ENCODE measurements at places on chromosomes 3 and 15.

GRCh38 chr3:136078421-136079364 is 113.2 kb downstream of the PPP2R3A start:
- ATAC-seq, result no peak

DNA sequence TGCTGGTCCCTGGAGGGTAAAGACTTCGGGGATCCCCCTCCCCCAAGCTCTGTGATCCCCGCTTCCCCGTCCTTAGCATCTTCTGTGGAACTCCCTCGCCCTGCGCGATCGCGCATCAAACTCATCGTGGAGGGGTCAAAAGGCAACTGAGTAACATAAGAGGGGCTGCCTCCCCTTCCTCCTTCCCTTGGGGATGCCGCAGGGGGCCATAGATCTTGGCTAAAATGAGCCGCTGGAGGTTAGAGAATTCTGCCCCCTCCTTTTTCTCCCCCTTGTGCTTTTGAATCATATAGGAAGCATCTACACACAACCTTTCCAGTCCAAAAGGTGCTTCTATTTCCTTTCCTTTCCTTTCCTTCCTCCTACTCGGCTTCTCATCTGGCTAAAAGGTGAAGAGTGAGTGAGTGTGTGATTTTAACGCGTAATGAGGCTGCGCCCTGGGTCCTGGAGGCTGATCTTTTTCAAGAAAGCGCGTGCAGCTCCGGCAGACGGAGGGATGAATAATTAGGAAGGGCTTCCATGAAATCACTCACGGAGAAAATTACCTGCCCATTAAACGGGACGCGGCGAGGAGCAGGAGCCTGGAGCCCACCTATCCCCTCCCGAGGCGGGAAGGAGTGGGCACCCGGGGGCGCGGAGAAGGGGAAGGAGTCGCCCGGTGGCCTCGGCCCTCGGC is 831 bp upstream of the ROBO2 start:
- ATAC-seq, result no peak

GRCh38 chr3:71784201-71784913 is 591 bp downstream of the PROK2 start:
- no peak for ATAC-seq

DNA sequence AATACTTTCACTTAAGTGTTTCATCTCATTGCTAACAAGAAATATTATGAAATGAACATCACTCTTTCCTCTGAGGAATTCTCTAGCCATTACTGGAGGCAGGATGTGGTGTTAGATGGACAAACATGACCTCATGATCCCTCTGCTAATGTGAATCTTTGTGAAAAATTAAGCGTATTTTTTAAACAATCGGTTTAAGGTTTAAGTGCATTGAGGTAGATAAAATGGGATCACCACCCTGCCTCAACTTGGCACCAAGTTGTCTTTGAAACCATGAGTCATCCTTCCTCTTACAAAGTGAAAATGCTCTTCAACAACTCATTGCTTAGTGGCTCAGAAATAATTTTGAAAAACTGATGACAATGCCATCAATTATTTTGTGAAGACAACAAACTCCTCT is 76.0 kb upstream of the DCBLD2 start:
- ATAC-seq, result no peak

GRCh38 chr3:134362670-134363380 is 11.4 kb downstream of the AMOTL2 start:
- ATAC-seq, result no peak

DNA sequence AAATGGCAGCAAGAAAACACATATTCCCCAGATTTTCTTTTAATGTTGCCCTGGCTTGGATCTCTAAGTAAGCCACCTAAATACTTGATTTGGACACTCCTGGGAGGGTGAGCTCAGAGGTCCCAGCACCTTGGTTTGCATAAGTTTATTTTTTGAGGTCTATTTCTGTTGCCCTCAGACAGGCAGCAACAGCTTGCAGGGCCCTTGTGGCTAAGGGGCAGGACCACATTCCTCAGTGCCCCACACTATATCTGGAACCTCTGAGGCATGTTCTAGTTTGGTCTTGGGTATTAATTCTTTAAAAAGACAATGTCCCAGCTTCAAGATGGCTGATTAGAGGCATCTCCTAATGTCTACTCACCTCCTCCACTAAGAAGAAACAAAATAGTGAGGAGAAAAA is 57.5 kb downstream of the IGSF11 start:
- ATAC-seq, result no peak

DNA sequence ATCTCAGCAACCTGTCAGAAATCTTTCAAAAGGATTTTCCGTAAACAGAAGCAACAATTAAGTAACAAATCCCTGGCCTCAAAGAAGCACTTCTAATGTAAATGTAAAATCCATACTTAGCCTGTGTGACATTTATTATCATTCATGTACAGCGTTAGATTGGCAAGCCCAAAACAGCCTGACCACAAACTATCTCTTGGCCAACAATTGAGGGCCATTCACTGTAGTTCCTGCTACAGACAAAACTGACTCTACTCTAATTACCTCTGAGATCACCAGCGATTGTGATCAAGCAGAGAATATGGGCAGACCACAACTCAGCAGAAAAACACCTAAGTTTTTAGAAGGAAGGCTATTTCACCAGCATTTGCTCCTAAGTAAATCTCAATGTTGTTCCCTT is 9.2 kb downstream of the SHQ1 start:
- ATAC-seq, result no peak

GRCh38 chr3:172270557-172271166 is 177.6 kb downstream of the GHSR start:
- no peak for ATAC-seq

DNA sequence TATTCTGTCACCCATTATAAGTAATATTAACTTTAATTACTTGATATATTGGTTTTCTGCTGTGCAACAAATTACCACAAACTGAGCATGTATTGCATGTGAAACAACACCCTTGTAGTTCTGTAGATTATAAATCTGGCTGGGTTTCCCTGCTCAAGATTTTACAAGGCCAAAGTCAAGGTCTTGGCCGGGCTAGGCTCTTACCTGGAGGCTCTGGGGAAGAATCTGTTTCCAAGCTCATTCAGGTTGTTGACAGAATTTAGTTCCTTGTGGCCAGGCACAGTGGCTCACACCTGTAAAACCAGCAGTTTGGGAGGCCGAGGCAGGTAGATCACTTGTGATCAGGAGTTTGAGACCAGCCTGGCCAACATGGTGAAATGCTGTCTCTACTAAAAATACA is 16.3 kb downstream of the TIMMDC1 start:
- ATAC-seq, result no peak

DNA sequence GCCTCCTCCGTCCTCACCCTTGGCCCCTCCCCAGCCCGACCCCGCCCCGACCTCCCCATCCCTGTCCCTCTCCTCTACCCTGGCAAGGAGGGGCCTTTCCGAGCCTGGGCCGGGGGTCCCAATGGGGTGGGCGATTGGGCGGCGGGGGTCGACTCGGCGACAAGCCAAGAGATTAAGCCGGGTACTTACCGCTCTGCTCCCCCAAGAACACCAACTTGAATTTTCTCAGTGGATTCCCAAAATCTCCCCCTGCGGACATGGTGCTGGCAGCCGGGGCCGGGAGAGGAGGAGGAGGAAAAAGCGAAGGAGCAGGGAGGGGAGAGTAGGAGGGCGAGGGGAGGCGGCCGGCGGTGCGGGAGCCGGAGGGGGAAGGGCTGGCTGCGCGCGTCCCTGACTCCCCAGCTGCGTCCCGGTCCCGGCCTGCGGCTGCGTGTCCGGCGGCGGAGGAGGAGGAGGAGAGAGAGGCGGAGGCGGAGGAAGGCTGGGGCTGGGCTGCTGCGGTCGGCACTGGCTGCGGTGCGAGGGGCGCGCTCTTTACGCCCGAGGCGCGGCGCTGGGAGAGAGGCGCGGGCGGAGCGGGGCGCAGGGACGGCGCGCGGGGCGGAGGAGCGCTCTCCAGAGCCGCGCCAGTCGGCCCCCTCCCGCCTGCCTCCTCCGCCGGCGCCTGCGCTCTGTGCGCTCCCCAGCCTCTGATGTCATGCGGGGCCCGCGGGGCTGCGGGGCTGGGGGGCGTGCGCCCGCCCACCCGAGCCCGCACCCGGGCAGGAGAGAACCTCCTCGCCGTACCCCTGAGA is at the start of gene RAB6B:
Gene RAB6B (minus strand): TSS at position 675 of the 794 bp plus-strand sequence. CDS start 416 bp downstream, at position 259.
- peak; percentile 21 for ATAC-seq

- ATAC-seq, result no peak
These were observed 23.7 kb downstream of the CNTN3 start for GRCh38 chr3:74590620-74591262.

DNA sequence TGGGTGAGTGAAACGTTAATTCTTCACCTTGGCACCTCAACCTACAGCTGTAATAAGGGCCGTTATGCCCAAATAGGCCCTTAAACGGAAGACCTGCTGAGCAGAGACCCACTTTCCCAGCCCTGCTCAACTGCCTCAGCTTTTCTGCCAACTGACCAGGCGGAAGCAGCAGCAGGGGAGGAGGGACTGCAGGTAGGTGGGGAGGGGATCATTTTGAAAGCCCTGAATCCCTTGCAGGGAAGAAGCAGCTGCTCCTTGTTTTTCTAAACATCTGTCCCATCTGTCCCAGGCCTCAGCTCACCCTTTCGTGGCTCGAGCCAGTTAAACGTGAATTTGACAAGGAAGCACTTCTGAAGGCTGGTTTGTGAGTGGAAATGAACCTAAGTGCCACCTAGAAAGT is 978 bp upstream of the CMC1 start:
- ATAC-seq, result no peak

DNA sequence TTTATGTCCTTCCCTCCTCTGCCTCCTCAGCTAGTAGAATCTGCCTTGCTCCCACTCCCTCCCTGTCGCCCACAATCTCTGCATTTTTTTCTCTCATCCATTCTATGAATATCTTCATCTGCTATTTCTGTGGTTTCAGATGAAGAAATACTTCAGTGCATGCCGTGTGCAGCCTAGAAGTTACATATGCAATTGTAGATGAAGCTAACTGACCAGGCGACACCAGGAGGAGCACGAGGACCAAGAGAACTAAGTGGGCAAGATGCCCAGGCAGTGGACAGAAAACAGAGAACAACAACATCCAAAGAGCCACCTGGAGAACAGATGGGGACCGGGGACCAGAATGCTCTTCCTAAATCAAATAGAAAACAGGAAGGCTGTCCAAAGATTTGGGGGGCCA is 121.4 kb upstream of the ATP11B start:
- ATAC-seq, result no peak

GRCh38 chr15:57229051-57229450 is 147.3 kb upstream of the CGNL1 start:
- ATAC-seq, result no peak

GRCh38 chr3:47186285-47186684 is 22.4 kb upstream of the SETD2 start:
- no peak for ATAC-seq

DNA sequence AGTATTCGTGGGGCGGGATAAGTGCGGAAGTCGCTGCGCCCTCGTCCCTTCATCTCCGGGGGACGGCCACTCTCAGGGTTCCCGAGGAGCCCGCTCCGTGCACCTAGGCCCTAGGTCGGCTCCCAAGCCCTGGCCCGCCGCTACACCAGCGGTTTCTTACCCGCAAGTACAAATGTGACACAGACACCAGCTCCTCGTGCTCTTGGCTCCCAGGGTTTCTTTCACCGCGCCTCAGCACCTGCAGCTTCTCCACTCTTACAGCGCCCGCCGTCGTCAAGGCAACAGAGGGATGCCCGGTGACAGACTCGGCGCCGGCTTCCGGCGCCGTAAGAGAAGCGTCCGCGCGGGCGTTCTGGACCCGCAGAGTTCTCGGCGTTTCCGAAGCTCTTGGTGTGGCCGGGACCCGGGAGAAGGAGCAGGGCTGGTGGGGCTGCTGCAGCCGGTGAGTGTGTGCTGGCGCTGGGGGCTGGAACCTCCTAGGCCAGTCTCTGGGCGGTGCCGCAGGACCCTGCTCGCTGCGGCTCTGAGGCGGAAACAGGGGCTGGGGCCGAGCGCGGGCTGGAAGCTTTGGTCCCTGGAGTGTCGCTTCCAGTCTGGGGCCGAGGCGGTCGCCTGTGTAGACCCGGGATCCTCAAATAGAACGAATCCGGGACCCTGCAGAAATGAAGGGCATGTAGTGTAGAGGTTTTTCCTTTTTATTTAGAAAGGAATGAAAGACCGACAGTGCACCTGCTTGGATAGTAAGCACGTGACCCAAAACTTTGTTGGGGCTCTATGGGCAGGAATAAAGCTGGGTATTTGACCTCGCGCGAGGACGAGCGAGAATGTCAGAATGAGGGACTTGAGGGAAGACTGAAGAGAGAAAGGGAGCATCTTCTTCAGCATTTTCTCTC is 155.4 kb upstream of the GOLGA6L4 start:
- ATAC-seq, result peak; percentile 85

DNA sequence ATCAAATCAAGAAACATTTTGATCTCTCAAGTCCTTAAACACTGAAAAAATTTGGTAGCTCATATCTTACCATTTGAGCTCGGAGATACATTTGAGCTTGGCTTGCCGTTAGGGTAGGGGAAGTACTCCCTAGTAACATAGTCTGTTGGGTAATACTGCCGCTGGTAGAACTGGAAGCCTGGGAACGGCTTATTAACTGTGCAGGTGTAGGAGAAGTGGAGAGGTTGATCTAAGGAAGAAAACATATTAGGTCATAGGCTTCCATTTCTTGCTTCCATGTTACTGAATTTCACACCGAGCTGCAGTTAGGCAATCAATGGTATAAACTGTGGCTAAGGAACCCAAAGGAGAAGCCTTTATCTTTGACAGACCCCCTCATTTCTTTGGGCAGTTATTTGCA is 32.5 kb downstream of the PHC3 start:
- ATAC-seq, result no peak

DNA sequence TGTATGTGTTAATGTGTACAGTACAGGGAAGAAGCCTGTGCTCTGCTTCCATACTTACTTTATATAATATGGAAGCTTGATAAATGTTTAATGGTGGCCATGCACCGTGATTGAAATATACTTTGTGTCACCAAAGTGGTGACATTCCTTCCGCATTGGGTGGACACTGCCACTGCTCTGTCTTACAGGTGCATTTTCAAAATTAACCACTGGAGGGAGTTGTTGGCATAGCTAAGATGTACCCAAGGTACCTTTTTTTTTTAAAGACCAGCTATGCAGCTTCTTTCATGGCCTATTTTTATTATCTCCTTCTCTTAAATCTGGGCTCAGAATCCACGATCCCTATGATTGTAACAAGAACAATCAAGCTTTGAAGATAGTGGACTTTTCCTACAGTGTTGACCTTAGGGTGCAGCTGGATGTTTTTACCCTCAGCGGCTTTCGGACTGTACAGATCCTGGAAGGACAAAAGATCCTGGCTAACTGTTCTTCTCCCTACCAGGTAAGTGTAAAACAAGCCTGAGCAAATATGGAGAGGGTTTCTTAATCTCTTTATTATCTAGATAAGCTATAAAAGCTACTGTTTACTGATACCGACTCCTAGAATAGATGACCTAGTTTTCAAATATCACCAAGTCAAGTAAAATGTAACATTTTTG is 21.6 kb upstream of the PAK6 start:
- ATAC-seq, result peak; percentile 77

DNA sequence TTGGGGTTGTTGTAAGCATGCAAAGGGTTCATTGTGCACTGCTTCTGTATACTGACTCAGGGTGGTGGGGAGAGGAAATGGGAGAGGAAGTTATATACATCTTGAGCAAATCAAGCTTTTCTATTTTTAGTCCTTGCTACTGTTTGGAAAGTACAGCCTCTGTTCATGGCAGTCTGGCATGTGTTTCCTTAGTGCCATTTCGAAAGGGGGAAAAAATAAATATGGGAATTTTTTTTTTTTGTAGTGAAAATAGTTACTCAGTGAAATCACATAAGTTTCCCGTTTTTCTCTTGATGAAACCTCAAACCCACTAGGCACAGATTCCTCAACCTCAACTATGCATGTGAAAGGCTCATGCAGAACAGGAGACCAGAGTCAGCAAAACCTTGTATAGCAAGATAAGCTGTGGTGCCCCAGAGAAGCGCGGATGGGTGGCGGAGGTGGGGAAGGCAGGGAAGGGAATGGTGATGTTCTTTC is 353.3 kb downstream of the LPP start:
- no peak for ATAC-seq

- ATAC-seq, result no peak
These were observed 23.3 kb downstream of the LRRC2 start for GRCh38 chr3:46542801-46543201.

GRCh38 chr15:100022806-100023205 is 289.6 kb upstream of the LYSMD4 start:
- ATAC-seq, result no peak

Measured in activated CD4-positive, CD25-positive, alpha-beta regulatory T cell treated with anti-CD3 and anti-CD28 coated beads, Interleukin-2, amount 50 U/mL, for 24 hours (primary cell).